ENCODE measurements at places on chromosomes 2 and 18.

DNA sequence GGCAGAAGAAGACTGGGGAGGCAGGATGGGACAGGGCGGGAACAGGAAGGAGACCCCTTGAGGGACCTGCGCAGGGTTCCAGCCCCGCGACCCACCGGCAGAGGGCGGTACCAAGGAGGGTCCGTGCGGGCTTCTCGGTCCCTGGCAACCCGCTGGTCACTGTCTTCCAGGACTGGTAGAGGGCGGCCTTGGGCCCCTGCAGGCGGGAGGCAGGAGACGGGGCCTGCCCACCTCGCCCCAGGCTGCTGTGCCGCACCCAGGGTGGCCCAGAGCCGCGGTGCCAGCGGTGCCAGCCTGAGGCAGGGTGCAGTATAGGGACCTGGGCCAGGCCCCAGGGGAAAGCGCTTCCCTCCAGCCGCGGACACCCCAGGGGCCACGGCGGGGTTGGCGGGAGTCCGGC is 34.5 kb downstream of the NEURL3 start:
- DNase-seq, result peak; percentile 54

DNA sequence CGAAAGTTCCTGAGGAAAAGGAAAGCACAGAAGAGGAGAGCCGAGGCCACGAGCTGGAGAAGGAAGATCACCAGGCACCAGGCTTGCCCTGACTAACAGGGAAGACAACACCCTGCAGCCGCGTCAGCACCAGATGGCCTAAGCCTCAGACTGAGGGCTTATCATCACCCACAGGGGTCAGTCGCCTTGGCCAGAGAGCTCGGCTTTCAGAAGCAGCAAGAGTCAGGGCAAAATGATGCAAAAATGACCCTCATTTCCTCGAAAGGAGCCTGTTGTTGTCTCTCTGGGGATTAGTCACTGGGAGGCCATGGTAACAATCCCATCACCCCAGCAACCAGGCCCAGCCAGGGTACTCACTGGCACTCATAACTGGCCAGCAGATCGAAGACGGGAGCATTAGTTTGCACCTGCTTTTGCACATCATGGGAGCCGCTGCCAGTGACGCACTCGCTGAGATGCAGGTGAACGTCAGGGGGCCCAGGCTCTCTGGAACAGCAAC is 42.7 kb upstream of the ZFP36L2 start:
- DNase-seq, result peak; percentile 98

DNA sequence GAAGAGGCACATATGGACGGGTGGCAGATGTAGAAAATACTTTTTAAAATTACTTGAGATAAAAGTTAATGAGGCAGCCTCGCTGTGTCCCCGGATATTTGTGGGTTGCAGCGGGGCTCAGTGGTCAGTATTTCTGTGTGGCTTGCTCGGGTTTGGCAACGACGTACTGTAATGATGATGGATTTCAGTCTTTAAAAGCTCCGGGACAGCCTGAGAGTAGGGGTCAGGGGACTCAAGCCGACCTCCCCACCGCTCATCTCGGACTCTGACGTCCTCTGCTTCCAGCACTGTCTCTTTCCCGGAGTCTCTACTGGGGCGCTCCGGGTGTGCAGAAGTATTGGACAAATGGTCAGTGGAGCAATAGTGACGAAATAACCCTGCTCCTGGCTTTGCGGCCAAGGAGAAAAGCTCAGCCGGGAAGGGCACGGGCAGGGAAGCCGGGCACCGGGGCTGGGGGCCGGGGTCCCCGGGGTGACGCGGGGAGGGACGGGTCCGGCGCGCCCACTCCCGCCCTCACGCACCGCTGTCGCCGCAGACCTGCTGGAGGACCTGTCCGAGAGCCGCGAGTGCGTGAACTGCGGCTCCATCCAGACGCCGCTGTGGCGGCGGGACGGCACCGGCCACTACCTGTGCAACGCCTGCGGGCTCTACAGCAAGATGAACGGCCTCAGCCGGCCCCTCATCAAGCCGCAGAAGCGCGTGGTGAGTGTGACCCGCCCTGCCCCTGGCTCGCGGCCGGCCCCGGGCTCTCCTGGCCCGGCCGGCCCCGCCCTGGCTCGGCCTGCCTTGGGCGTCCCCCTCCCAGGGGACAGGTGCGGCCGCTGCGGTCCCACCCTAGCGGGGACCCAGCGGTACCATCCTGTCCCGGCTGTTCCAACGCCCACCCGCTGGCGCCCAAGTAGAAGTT is 7.3 kb downstream of the GATA6 start:
- DNase-seq, result peak; percentile 49

DNA sequence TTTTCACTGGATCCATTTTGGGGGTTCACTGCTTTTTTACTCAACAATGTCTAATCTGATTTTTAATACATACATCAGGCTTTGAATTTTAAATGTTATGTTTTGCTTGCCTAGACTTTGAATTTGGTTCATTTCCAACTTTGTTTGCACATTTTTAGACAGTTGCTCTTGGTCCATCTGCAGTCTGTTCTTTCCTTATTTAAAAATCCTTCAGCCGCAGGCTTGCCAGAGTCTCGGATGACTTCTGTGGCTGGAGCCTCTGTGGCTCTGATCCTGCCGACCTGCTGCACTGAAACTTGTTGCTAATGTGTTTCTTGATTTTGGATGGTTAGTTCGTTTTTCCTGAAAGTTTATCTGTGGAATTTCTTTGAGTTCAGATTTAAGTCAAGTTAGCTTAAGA is 172.0 kb upstream of the ALKAL2 start:
- DNase-seq, result no peak

DNA sequence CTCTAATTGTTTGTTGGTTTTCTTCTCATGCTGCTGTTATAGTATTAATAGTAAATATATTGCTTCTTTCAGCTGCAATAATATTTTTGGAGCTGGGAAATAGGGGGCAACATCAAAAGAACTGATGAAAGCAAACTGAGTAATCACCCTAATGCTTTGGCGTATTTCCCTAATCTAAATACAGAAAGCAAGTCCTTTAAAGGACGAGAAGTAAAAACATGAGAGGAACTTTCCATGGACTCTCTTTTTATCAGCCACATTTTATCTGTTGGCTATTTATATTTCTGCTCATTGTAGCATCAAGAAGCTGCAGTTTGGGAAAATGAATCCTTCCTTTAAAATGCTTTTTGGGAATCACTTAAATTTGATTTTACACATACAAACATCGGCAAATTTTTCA is 139.9 kb upstream of the SLC8A1 start:
- DNase-seq, result no peak

- DNase-seq, result no peak
Measured at GRCh38 chr18:42429196-42429595, 474.2 kb downstream of the PIK3C3 start.

GRCh38 chr2:238102865-238103264 is 2.7 kb downstream of the ESPNL start:
- no peak for DNase-seq
